ENCODE measurements at places on chromosomes 4 and X.

DNA sequence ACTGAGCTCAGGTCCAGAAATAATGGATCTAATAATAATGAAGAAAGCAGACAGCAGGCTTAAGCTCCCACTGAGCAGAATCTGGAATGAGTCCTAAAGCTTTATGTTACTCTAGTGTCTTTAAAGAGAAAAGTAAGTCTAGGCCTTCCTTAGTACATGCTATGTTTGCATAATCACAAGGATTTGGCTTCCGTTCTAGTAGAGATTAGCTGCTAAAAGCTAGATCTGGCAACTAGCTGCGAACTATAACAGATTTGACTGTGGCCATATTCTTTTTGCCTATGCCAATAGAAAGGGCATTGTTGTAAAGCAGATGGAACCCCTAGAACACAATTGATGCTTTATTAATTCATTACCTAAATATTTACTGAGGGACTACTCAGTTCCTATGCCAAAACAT is 19.0 kb downstream of the COX7B2 start:
- H3K27ac ChIP-seq: no peak overlapping the region
- DNase-seq: no peak
- H3K36me3 ChIP-seq: no peaks in the 10 kb centered on the region
- H3K27me3 ChIP-seq: no peaks in the 10 kb centered on the region
- H3K4me3 ChIP-seq: no peak overlapping the region
- no peaks in the 10 kb centered on the region for H3K4me1 ChIP-seq

- no peak for DNase-seq
- no peak overlapping the region for H3K4me3 ChIP-seq
- H3K27me3 ChIP-seq: no peaks in the 10 kb centered on the region
- H3K36me3 ChIP-seq: no peaks in the 10 kb centered on the region
- H3K4me1 ChIP-seq: no peaks in the 10 kb centered on the region
These were observed 451.0 kb upstream of the ZFP42 start for GRCh38 chr4:187544461-187545053.

GRCh38 chr4:155672342-155672741 is 5.7 kb downstream of the GUCY1A1 start:
- no peak for DNase-seq
- no peak overlapping the region for H3K27ac ChIP-seq
- peaks cover 14% of the 10 kb centered on the region for H3K27me3 ChIP-seq
- H3K4me3 ChIP-seq: no peak overlapping the region
- no peaks in the 10 kb centered on the region for H3K4me1 ChIP-seq

- H3K27me3 ChIP-seq: no peaks in the 10 kb centered on the region
- DNase-seq: no peak
- H3K4me3 ChIP-seq: no peak overlapping the region
- no peak overlapping the region for H3K27ac ChIP-seq
These were observed 1587.9 kb upstream of the ADGRL3 start for GRCh38 chr4:59612235-59612634.

- DNase-seq: no peak
- no peak overlapping the region for H3K27ac ChIP-seq
- H3K4me3 ChIP-seq: no peak overlapping the region
- no peaks in the 10 kb centered on the region for H3K27me3 ChIP-seq
- no peaks in the 10 kb centered on the region for H3K4me1 ChIP-seq
These were observed 116.4 kb upstream of the LSM6 start for GRCh38 chr4:146059151-146059550.

GRCh38 chr4:172018358-172018757 is 205.2 kb downstream of the GALNTL6 start:
- no peak overlapping the region for H3K27ac ChIP-seq
- H3K36me3 ChIP-seq: no peaks in the 10 kb centered on the region
- H3K4me3 ChIP-seq: no peak overlapping the region
- DNase-seq: no peak
- H3K4me1 ChIP-seq: no peaks in the 10 kb centered on the region
- H3K27me3 ChIP-seq: no peaks in the 10 kb centered on the region

- H3K27me3 ChIP-seq: no peaks in the 10 kb centered on the region
- H3K4me1 ChIP-seq: no peaks in the 10 kb centered on the region
- no peak overlapping the region for H3K4me3 ChIP-seq
- H3K27ac ChIP-seq: no peak overlapping the region
These were observed 274.4 kb downstream of the DCTD start for GRCh38 chr4:182642831-182643230.

GRCh38 chrX:10048707-10049106 is 81.5 kb downstream of the CLDN34 start:
- no peaks in the 10 kb centered on the region for H3K27me3 ChIP-seq
- H3K4me3 ChIP-seq: no peak overlapping the region
- H3K27ac ChIP-seq: no peak overlapping the region
- H3K4me1 ChIP-seq: peaks cover 8% of the 10 kb centered on the region
- H3K36me3 ChIP-seq: no peaks in the 10 kb centered on the region
- DNase-seq: no peak

- H3K4me1 ChIP-seq: peaks cover 2% of the 10 kb centered on the region
- no peak for DNase-seq
- no peak overlapping the region for H3K4me3 ChIP-seq
These were observed 1.5 kb upstream of the FATE1 start for GRCh38 chrX:151714362-151714761.

- no peaks in the 10 kb centered on the region for H3K36me3 ChIP-seq
- H3K27me3 ChIP-seq: no peaks in the 10 kb centered on the region
- no peak overlapping the region for H3K4me3 ChIP-seq
These were observed 366.1 kb downstream of the FBXO8 start for GRCh38 chr4:173917255-173917960.

DNA sequence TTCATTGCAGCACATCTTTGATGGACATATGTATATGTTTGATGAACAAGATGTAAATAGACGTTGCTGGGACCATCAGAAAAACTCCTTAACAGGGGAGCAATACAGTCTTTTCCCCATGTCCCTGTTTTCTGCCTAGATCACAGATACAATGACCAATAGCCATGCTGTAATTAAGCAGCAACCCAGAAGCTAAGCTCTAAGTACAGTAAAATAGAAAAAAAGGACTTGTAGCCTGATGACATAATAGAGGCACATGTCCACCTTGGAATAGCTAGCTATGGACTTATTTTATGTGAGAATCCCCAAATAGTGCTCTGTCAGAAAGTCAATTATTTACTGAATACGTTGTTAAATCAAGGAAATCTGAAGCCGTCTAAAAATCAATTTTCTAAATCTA is 14.9 kb downstream of the FAM13A start:
- H3K27ac ChIP-seq: no peak overlapping the region
- no peaks in the 10 kb centered on the region for H3K36me3 ChIP-seq
- H3K4me3 ChIP-seq: no peak overlapping the region
- H3K4me1 ChIP-seq: no peaks in the 10 kb centered on the region
- no peak for DNase-seq
- no peaks in the 10 kb centered on the region for H3K27me3 ChIP-seq

DNA sequence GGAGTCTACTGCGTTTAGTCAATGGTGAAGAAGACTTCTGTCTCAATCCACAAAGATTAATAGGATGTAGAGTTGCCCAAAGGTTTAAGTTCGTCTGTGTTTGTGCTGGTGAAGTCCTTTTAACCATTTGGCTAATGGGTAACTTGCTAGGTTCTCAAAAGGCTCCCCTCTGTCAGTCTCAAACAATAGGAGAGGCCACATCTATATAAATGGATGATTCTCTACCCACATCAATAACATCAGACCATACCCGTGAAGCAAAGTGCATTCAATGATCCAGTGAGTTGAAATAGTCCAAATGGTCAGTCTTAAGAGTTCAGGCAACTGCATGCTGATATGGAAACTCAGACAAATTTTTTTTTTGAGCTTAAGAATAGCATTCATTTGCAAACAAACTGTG is 28.1 kb downstream of the RS1 start:
- no peaks in the 10 kb centered on the region for H3K4me1 ChIP-seq
- no peak for DNase-seq
- no peak overlapping the region for H3K4me3 ChIP-seq
- H3K27me3 ChIP-seq: no peaks in the 10 kb centered on the region
- no peak overlapping the region for H3K27ac ChIP-seq
- no peaks in the 10 kb centered on the region for H3K36me3 ChIP-seq

- H3K4me3 ChIP-seq: no peak overlapping the region
- no peak overlapping the region for H3K27ac ChIP-seq
- no peak for DNase-seq
- H3K36me3 ChIP-seq: no peaks in the 10 kb centered on the region
- H3K27me3 ChIP-seq: no peaks in the 10 kb centered on the region
- H3K4me1 ChIP-seq: no peaks in the 10 kb centered on the region
These were observed 609.3 kb upstream of the IGFBP7 start for GRCh38 chr4:57719456-57719855.

- no peaks in the 10 kb centered on the region for H3K4me1 ChIP-seq
- no peak overlapping the region for H3K4me3 ChIP-seq
- H3K27ac ChIP-seq: no peak overlapping the region
- H3K27me3 ChIP-seq: no peaks in the 10 kb centered on the region
- H3K36me3 ChIP-seq: no peaks in the 10 kb centered on the region
- DNase-seq: no peak
These were observed 64.0 kb upstream of the VCX2 start for GRCh38 chrX:8235026-8235425.

- no peaks in the 10 kb centered on the region for H3K36me3 ChIP-seq
- H3K4me1 ChIP-seq: no peaks in the 10 kb centered on the region
- no peaks in the 10 kb centered on the region for H3K27me3 ChIP-seq
- no peak for DNase-seq
These were observed 189.6 kb downstream of the FRMPD4 start for GRCh38 chrX:12327836-12328235.

GRCh38 chrX:12672367-12673106 is 118.7 kb upstream of the PRPS2 start:
- H3K27ac ChIP-seq: no peak overlapping the region
- H3K36me3 ChIP-seq: no peaks in the 10 kb centered on the region
- H3K27me3 ChIP-seq: no peaks in the 10 kb centered on the region
- no peak overlapping the region for H3K4me3 ChIP-seq

DNA sequence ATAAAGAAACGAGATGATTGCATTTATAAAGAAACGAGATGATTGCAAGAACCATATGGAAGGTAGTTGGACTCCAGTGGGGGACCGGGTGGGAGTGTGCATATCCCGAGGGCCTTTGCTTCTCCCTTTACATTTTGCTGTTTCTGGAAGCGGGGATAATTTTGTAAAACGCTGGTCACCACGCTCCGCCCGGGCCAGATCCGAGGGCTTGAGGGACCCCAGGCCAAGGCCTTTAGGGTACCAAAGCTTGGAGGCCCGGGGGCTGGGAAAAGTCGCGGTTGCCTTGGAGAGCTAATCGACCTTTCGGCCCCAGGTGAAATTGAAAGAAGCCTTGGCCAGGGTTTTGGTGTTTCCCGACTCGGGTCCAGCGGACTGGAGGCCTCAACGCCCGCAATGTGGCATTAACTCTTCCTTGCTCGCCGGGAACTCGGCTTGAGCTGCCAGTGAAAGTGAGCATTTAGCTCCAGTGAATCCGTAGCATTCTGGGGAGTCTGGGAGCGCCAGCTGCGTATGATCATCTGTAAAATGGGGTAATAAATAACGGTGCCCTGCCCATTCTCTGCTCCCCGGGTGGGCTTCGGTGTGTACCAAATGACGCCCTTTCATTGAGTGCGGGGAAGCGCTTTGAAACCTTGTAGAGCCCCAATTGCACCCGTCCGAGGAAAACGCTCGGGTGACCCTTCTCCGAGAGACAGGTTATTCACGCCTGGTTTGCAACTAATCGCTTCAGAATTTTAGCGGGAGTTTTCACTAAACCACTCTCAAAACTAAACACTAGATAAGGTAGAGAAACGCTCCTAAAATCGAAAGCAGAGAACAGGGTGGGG is 4.5 kb downstream of the NKX3-2 start:
- H3K27ac ChIP-seq: no peak overlapping the region
- DNase-seq: no peak
- H3K4me1 ChIP-seq: peaks cover 9% of the 10 kb centered on the region
- no peaks in the 10 kb centered on the region for H3K36me3 ChIP-seq
- H3K27me3 ChIP-seq: peaks cover 94% of the 10 kb centered on the region

DNA sequence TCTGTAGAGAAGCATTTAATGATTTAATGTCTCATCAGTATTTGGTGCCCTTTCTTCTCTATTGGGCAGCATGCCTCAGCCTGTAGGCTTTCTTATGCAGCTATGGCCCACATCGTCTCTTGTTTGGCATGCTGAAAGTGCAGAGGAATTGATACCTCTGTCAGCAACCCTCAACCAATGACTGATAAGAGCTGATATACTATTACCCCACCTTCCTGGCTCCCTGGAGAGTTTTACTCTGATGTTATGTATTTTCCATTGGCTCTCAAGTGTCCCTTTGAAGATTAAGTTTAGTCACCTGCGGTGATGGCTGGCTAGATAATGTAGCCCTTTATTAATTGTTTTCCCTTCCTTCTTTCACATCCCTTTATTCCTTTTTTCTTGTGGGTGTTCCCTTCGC is 41.2 kb upstream of the PDHA2 start:
- no peaks in the 10 kb centered on the region for H3K27me3 ChIP-seq
- H3K27ac ChIP-seq: no peak overlapping the region
- DNase-seq: peak; percentile 9

DNA sequence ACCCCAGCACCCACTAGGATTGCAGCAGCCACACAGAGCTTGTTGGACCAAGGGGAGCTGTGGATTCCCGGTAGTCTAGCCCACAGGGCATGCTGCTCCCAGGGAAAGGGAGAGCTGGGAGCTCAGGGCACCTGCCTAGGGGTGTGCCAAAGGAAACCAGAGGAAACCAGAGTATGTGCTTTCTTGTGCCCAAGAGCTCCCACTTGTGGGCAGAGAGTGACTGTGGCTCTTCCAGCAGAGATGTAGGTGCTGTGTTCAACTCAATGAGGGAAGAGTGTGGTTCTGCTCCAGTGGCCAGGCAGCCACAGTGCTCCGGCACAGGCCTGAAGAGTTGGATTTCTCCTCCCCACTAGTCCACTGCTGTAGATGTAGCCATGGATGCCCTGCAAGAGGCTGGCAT is 1050.0 kb upstream of the INTU start:
- H3K4me1 ChIP-seq: no peaks in the 10 kb centered on the region
- H3K36me3 ChIP-seq: no peaks in the 10 kb centered on the region
- H3K4me3 ChIP-seq: no peak overlapping the region

GRCh38 chrX:9789555-9789954 is 3.3 kb downstream of the SHROOM2 start:
- no peak for DNase-seq
- H3K36me3 ChIP-seq: no peaks in the 10 kb centered on the region
- no peaks in the 10 kb centered on the region for H3K27me3 ChIP-seq
- no peak overlapping the region for H3K27ac ChIP-seq
- no peak overlapping the region for H3K4me3 ChIP-seq
- H3K4me1 ChIP-seq: peaks cover 8% of the 10 kb centered on the region

- H3K4me1 ChIP-seq: no peaks in the 10 kb centered on the region
- no peak overlapping the region for H3K4me3 ChIP-seq
- DNase-seq: no peak
These were observed 150.6 kb upstream of the TRPC5 start for GRCh38 chrX:112233164-112233563.

DNA sequence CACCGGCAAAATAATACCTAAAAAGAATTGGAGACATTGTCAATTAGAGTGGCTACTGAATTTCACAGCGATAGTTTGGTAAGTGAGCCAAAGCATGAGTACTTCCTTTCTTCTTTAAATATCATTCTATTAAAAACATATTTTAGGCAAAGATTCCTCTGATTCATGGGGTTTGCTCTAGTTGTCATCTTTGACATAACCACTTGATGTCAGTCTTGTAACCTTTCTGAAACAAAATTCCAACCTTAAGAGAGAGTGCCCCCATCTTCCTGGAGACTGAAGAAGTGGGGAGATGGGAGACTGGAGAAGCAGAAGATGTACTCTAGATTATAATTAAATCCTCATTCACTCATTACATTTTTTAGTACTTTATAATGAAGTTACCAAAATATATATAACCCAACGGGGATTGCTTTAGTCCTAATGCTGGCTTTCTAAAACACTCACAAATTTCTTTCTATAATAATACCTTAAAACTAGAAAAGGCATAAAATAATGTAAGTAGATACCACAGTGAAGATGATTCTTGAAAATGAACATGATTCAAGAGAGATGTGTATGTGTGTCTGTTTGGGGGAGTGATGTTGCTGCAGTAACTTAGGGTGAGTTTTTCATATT is 96.4 kb downstream of the EMCN start:
- H3K27me3 ChIP-seq: no peaks in the 10 kb centered on the region
- peak; percentile 9 for DNase-seq
- no peaks in the 10 kb centered on the region for H3K36me3 ChIP-seq
- H3K4me3 ChIP-seq: no peak overlapping the region
